ENCODE measurements at places on chromosomes 6 and 20.

- DNase-seq: no peak
These were observed 21.0 kb upstream of the PRELID3B start for GRCh38 chr20:59063358-59064213.

DNA sequence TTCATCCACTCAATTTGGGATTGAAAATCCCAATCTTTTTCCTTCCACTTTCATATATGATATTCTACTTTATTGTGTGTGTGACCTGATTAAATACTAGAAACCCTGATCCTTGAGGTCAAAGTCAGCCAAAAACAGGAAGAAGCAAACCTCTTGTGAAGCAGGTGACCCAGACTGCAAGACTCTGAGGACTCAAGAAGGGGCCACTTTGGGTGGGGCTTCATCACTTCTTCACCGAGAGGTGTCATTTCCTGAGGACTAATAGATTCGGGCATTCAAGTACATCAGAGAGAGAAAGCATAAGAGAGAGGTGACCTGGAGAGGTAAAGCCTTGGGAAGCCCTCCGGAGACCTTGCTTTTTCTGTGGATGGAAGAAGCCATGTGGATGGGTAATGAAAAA lies 129.0 kb downstream of the CFAP61 start:
- no peak for DNase-seq

GRCh38 chr20:4018023-4018748 lies 2.8 kb upstream of the RNF24 start:
- no peak for DNase-seq

- no peak for DNase-seq
These were observed 624 bp upstream of the TJAP1 start for GRCh38 chr6:43476746-43477145.

GRCh38 chr6:56231827-56232226 lies 15.6 kb downstream of the COL21A1 start:
- DNase-seq: no peak

GRCh38 chr6:41757931-41758640 lies 10.9 kb upstream of the PGC start:
- DNase-seq: no peak

DNA sequence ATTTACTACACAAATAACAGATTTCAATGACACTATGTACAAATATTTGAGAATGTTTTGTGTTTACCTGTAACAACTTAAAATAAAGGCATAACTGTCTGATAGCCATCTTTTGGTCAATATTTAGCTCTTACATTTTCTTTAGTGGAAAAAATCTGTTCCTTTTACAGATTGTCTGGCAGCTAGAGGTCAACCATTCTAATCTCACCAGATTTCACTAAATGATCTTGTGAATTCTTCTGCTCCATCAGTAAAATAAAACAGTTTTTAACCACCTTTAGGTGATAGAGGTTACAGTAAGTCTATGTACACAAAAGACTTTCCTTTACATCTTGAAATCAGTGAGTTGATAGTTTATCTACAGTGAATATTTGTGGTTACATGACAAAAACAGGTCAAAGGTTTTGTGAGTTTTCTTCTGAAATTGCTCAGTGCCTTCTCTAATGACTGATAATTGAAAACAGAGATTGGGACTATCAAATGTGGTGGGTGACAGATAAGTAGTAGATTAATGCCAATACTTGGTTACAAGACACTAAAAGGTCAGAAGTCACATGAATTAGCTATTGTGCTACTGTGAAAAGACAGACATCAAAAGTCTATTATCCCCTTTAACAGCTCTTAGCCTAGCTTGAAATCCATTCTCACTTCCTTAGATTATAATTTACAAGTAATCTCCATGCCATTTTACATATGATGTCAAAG lies 47.4 kb downstream of the BMP5 start:
- no peak for DNase-seq

DNA sequence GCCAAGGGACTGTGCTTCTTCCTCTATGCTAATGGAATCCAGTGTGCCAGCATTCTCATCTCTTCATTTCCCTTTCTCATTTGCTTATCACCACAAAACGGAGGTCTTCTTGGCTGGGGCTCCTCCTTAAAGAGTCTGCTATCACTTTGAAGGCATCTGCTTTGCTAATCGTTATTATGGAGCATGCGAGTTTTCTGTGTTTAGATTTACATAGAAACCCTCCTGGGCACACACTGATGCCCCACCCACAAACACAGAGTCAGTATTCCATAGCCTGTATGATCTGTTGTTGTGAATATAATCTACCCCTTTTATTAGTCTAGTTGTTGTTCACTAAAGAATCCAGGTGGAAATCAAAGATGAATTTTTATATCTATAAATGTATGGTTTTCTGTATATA lies 83.4 kb upstream of the XRN2 start:
- no peak for DNase-seq

GRCh38 chr6:117545161-117545595 lies 57.1 kb downstream of the GOPC start:
- no peak for DNase-seq

DNA sequence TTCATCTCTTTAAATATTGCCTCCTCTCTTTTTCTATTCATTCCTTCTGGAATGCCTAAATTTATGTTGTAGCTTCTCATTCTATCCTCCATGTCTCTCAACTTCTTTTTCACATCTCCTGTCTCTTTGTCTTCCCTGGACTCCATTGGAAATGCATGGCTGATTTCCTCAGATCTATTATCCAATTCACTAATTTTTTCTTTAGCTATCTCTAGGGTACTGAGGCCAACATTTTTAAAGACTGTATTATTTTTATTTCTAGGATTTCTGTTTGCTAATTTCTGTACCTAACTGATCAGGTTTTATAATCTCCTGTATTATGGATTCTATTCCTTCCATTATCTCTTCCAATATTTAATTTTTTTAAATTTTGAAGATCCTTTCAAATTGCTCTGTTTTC lies 37.4 kb downstream of the MDGA1 start:
- DNase-seq: no peak

- no peak for DNase-seq
These were observed 42.8 kb upstream of the PSMF1 start for GRCh38 chr20:1075616-1076015.

- peak; percentile 36 for DNase-seq
These were observed 47.8 kb upstream of the GATA5 start for GRCh38 chr20:62523473-62524203.

GRCh38 chr6:30061858-30062458 lies 893 bp downstream of the POLR1H start:
- DNase-seq: no peak

- DNase-seq: no peak
These were observed 93.4 kb upstream of the SLC2A12 start for GRCh38 chr6:134145786-134146185.

GRCh38 chr6:11192167-11192566 lies 40.3 kb downstream of the NEDD9 start:
- DNase-seq: no peak

DNA sequence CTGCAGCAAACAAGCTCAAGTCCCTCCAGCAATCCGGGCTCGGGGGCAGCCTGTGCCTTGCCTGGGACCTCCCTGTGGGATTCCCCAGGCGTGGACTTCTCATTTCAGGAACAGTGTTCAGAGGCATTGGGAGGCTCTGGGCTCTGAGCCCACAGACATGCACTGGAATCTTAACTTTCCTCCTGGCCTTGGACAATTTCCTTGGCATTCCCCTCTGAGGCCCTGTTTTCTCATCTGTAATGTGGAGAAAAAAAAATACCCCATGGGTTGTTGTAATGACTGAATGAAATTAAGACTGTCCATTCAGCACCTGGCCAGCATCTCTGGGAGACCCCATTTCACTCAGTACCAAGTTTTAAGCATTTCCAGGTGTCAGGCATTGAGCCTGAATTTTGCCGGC lies 17.6 kb downstream of the BPIFB4 start:
- no peak for DNase-seq

GRCh38 chr20:41609474-41609873 lies 8.7 kb downstream of the CHD6 start:
- DNase-seq: no peak

DNA sequence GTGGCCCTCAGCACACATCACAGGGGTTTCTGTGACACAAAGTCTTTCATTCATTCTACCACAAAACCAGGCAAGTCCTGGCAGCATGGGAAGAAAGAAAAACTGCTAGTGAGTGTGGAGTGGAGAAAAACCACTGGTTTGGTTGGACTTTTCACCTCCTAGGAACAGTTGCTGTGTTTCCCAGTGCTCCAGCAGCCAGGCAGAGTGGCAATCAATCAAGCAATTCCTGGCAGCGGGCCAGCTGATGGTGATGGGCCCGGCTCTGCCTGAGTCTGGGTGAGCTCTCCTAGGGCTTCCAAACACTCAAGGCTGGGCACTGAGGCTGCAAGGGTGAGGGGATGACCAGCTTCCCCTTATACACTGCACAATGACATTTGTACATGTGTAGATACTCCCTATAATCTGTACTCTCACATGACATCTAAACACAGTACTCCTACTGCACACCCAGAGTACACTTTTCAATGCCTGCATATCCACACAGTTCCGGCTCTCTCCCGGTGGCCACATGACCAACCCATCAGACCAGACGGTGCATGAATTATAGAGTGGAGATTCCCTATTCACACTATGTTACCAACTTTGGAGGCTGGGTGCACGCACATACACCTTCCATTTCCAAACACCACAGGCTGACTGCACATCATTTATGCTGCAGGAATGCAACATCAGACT lies 156.6 kb downstream of the UNC5CL start:
- DNase-seq: no peak

DNA sequence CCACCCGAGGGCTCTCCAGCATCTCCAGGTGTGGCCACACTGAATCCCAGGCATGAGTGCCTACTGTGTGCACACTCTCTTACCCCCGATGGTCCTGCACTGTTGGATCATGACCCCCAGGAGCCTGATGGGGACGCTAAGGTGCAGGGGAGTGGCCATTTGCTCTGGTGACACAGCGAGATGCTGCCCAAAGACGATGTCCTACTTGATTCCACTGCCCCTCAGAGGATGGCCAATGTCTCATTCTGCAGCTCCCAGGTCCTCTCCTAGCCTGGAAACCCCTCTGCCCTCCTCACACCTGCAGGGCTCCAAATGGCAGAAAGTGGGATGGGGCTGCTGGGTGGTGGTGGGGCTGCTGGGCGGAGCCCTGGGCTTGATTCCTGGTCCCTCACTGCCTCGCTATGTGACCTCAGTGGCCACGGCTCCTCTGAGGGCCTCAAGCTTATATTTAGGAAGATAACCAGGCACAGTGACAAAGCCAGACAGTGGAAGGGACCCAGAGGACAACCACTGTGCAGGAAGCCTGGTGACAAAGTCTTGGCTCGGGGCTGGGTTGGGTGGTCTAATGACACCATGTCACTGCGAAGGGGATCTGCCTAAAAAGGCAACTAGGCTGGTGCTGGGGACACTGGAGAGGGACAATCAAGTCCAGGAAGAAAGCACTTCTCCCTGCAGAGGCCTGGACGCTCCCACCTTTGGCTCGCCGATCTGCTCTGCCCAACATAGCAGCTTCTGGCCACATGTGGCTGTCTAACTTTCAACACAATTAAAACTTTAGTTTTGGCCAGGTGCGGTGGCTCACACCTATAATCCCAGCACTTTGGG lies 28.4 kb downstream of the TGM2 start:
- no peak for DNase-seq

DNA sequence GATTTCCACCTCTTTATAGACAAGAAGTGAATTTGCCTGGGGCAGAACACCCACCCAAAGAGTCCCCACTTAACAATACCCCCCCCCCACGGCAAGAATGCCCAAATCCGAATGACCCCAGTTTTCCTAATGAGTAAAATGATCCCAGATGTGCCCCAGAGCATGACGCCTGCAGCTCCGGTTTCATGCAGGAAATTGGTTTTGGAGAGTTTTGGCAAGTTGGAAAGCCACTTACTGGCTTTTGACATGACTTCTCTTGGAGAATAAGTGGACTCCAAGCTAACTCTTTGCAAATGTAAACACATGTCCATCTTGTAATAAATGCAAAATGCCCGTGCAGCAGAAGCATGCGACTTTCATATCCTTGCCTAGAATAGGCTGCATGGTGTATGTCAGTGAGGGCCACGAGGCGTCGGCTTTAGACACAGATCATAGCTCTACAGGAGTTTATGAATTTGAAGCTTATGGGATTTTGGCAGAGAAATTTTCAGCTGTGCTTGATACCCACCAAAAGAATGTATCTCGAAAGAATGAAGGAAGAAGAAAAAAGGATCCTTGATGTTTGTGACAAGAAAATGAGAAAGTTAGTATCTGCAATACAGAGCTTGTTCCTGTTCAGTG lies 24.2 kb downstream of the EDN3 start:
- DNase-seq: no peak

DNA sequence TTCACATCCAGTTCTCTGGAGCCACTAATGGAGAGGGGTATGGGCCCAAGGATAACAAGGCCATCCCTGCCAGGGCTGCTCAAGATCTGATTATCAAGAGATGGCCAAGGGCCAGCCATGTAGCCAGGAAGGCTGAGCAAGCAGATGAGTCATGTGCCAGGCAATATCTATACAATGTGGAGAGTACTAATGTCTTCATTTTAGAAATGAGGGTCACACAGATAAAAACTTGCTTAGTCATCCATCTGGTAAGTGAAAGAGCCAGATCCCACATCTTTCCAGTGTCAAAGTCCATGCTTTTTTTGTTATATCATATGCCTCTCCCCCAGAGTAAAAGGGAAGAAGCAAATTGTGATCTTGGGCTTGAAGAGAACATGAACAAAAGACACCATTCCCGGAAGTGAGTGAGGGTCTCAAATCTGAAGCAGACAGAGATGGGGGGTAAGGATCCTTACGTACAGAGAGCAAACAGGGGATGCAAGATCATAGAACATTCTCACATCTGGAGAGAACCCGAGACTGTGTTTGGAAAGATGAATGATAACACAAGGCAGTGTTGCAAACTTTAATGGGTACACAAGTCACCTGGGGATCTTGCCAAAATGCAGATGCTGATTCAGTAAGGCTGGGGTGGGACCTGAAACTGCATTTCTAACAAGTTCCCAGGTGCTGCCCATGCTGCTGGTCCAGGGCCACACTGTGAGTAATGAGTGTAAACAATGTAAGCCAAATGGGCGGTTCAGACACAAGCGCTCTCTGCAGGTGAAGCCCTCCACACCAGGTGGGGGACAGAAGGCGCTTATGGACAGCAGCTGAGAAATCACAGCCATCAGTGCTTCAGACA lies 20.0 kb upstream of the GSTA3 start:
- DNase-seq: no peak

DNA sequence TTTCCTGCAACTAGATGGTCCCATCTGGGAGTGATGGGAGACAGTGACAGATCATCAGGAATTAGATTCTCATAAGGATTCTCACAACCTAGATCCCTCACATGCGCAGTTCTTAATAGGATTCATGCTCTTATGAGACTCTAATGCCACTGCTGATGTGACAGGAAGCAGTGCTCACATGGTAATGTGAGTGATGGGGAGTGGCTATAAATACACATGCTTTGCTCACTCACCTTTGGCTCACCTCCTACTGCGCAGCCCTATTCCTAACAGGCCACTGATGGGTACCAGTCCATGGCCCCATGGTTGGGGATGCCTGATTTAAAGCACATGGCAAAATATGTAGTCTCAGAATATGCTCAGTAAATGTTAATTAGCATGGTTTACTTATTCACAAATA lies 80.6 kb upstream of the MBOAT1 start:
- no peak for DNase-seq

Data from activated CD4-positive, alpha-beta T cell treated with anti-CD3 and anti-CD28 coated beads, Interleukin-2, amount 50 U/mL, for 1 hour (primary cell).